Amniotic stem cell (primary cell): ENCODE measurements at places on chromosomes 4 and X.

GRCh38 chrX:74536832-74537371 is 77.5 kb downstream of the RLIM start:
- DNase-seq = no peak

- DNase-seq = no peak
Measured at GRCh38 chr4:146336410-146336807, 122.1 kb downstream of the REELD1 start.

DNA sequence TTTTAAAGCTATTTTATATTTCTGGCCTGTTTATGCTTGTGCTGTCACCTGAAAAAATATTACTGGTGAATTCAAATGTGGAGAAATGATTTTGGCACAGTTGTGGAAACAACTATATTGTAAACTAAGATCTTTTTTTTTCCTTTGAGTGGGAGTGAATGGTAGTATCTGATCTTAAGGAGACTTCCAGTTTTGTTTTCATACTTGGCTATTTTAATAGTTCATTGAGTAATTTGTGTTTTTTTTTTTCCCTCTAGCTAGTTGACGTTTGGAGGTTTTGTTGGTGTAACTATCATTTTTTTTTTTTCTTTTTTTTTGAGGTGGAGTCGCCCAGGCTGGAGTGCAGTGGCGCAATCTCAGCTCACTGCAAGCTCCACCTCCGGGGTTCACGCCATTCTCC is 10.5 kb downstream of the STAG2 start:
- no peak for DNase-seq

DNA sequence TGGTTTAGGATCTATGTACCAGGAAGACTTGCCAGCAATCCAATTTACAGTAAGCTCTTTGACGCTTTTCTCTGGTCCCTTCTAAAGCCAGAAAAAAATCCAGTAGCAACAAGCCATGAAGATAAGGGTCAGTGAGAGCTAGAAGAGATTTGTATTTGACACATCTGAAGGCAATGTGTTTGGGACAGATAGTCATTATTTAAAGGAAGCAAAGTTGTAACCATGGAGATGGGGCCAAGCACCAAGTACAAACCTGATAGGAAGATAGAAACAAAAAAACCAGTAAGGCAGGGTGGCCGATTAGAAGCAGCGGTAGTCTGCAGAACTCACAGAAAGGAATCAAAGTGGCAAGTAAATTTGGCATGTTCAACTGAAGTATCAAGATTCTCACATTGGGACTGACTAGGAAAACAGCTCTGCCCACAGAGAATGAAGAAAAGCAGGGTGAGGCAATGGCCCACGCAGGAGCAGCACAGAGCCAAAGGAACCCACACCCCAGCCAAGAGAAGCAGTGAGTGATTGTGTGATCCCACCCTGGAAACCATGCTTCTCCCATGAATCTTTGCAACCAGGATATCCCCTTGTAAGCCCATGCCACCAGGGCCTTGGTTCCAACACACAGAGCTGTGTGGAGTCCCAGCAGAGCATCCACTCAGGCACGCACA is 12.9 kb upstream of the C4orf54 start:
- no peak for DNase-seq

DNA sequence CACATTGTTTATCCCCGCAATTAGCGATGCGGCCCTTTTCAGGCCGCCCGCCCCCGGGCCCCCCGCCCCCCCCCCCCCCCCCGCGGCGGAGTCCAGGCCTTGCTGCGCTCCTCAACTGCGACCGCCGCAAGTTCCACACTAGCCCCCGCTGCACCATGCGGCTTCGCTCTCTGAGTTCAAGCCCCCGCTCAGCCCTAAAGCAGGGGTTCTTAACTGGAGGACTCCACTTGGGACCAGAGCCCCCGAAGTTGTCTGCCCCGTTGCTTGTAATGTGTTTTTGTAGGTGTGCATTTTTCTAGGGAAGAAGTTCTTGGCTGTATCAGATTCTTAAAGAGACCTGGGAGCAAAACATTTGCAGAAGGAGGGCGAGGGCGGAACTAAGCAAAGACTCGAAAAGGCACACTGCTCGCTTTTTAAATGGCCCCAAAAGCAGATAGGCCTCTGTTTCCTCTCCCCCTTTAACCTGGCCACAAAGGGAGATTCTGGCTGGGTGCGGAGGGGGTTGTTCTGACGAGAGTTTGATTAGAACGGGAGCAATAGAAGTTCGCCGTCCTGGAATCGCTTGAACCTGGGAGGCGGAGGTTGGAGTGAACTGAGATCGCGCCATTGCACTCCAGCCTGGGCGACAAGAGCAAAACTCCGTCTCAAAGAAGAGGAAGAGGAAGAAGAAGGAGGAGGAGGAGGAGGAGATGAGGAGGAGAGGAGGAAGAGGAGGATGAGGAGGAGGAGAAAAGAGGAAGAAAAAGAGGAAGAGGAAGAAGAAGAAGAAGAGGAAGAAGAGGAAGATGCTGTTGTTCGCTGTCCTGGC is 2.3 kb upstream of the MSX1 start:
- no peak for DNase-seq
